ENCODE measurements at places on chromosomes 7 and 10. TPM values are rescaled to one million over a fixed set of nuclear protein-coding genes. Genes with fewer than 3 reads are reported as not detected.

Gene SLC37A3
- polyA plus RNA-seq, result 52.2 TPM

Gene ELN
- polyA plus RNA-seq, result 2.8 TPM

DNA sequence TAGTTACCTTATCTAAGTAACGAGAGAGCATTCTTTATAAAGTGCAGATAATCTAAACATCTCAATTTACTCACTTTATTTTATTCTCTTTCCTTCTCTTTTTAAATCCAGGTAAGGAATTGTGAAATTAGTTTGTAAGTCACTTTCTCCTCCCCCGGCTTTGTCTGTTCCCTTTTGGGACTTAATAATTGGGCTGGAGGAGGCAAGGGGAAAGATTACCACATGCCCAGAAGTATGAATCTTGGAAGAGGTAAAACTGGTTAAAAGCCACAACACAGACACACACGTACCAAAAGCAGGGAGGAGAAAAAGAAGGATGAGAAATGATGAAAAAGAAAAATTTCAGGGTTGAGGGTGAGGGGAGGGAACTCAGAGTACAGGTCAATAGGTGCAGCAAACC is 63.3 kb upstream of the LRRC17 start:
- no peak for DNase-seq

GRCh38 chr7:12653518-12653917 is 33.9 kb upstream of the ARL4A start:
- no peak for DNase-seq

DNA sequence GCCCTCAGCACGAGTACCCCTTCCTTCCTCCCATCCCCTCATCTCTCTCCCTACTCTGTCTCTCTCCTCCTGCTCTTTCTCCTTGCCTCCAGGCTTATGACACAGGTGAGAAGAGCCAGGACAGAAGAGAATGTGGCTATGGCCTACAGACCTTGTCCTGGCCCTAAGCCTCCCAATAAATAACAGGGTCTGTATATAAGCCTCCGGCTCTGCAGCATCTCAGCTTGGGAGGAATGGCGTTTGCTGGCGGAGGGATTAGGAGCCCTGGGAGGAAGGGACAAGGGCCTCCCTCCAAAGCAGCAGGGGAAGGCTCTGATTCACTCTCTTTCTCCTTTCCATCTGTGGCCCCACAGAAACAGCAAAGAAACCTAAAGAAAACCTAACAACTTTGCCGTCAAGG is 45.8 kb downstream of the COL13A1 start:
- no peak for DNase-seq

DNA sequence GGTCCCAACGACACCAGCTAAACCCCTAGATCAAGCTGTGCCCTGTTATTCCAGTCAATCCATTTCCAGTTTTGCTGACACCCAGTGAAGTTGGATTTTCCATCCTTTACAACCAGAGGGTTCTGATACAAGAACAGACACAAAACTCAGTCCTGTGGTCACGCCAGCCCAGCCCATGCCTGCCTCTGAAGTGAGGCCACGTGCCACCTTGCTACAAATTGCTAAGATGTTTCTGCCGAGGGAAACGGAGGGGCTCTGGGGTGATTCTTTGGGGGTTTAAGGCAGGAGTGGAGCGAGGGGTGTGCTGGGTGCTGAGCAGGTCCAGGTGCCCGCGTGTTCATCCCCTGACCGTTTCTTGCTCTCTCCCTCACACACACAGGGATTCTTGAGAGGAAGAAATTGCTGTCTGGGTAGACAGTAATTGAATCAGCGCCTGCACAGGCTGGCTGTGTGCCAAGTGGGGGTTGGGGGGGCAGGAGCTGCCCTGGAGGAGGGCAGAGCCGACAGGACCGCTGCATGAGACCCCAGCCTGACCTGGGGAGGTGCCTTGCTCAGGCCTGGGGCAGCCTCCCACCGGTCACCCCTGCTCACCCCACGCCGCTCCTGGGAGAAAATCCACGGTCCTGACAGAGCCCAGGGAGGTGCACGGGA is 38.1 kb downstream of the ADAP1 start:
- no peak for DNase-seq
